ENCODE measurements at places on chromosomes 11 and 22. TPM values are rescaled to one million over a fixed set of nuclear protein-coding genes. Genes with fewer than 3 reads are reported as not detected.

DNA sequence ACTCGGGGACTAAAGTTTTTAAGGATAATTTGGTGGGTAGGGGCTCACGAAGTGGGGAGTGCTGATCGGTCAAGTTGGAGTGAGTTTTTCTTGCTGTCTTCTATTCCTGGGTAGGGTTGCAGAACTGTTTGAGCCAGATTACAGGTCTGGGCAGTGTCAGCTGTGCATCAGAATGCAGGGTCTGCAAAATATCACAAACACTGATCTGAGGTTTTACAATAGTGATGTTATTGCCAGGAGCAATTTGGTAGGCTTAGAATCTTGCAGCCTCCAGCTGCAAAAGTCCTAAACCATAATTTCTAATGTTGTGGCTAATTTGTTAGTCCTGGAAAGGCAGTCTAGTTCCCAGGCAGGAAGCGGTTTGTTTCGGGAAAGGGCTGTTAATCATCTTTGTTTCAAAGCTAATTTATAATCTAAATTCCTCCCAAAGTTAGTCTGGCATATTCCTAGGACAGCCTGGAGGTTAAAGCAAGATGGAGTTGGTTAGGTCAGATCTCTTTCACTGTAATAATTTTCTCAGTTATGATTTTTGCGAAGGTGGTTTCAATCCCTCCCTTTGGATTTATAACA, 39.7 kb upstream of the CALCA start:
- no peak for DNase-seq
- H3K4me1 ChIP-seq: no peaks in the 10 kb centered on the region
- no peak overlapping the region for H3K27ac ChIP-seq

DNA sequence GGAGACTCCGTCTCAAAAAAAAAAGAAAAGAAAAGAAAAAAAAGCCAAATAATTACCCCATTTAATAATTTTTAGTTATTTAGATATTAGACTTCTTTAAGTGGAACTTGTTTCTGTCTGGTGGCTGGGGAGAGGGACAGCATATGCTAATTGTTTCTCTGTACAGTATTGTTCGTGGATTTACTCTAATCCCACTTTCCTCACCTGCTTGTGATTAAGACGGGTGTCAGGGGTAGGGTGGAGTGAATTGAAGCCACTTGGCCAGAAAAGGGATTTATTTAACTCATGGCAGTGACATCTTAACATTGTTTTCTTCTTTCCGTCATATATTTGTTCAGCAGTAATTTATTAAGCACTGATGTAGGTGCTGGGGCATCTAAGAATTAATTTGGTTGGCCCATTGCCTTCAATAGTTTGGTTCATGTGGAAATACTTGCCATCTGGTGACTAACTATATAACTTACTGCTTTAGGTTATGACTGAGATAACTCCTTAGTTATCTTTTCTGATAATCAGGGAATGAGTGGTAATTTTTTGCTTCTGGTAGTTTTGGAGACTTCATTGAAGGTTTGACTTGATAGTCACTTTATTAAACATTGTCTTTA, 4.6 kb downstream of the TNRC6B start:
- H3K4me3 ChIP-seq: no peak overlapping the region
- H3K36me3 ChIP-seq: no peaks in the 10 kb centered on the region
- H3K4me1 ChIP-seq: peaks cover 55% of the 10 kb centered on the region
- H3K27ac ChIP-seq: peak overlapping the region; percentile 59

DNA sequence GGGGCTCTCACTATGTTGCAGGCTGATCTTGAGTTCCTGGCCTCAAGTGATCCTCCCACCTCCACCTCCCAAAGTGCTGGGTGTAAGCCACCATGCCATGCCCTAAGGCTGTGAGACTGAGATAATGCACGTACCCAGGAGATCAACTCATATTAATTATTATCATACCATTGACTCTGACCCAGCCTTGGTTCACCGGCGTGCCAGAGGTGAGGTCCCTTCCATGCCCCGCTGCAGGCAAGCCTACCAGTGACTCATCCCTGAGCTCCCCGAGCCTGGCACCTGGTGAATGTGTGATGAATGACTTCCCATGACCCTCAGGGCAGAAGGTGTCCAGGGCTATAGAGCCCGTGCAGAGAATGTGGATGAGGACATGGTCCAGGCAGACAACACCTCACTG, 12.1 kb downstream of the GAL3ST1 start:
- no peak overlapping the region for H3K27ac ChIP-seq
- no peaks in the 10 kb centered on the region for H3K4me1 ChIP-seq
- DNase-seq: no peak

FGF4 gene
- not detected for total RNA-seq

- DNase-seq: no peak
- H3K4me3 ChIP-seq: no peak within 1 kb of the TSS
- H3K36me3 ChIP-seq: no peaks in the 10 kb centered on the region
- no peaks in the 10 kb centered on the region for H3K4me1 ChIP-seq
These were observed at the start of gene IGLL5 for GRCh38 chr22:22887621-22888503. IGLL5 (plus strand) TSS chr22:22887816; CDS start chr22:22888054, 238 bp downstream.

THY1 gene
- total RNA-seq: not detected

CD3G gene
- total RNA-seq: 192 TPM

GRCh38 chr22:45007391-45008185, 2.2 kb downstream of the PHF21B start:
- DNase-seq: no peak
- H3K4me1 ChIP-seq: peaks cover 10% of the 10 kb centered on the region

- DNase-seq: no peak
- H3K36me3 ChIP-seq: peaks cover 11% of the 10 kb centered on the region
- no peaks in the 10 kb centered on the region for H3K27me3 ChIP-seq
- H3K27ac ChIP-seq: no peak overlapping the region
- H3K4me1 ChIP-seq: peaks cover 3% of the 10 kb centered on the region
These were observed 12.0 kb downstream of the PLCB3 start for GRCh38 chr11:64263021-64263946.

- no peak overlapping the region for H3K4me3 ChIP-seq
- DNase-seq: no peak
- no peak overlapping the region for H3K27ac ChIP-seq
- H3K4me1 ChIP-seq: no peaks in the 10 kb centered on the region
These were observed 63.3 kb downstream of the TRIM44 start for GRCh38 chr11:35725885-35726284.

DNA sequence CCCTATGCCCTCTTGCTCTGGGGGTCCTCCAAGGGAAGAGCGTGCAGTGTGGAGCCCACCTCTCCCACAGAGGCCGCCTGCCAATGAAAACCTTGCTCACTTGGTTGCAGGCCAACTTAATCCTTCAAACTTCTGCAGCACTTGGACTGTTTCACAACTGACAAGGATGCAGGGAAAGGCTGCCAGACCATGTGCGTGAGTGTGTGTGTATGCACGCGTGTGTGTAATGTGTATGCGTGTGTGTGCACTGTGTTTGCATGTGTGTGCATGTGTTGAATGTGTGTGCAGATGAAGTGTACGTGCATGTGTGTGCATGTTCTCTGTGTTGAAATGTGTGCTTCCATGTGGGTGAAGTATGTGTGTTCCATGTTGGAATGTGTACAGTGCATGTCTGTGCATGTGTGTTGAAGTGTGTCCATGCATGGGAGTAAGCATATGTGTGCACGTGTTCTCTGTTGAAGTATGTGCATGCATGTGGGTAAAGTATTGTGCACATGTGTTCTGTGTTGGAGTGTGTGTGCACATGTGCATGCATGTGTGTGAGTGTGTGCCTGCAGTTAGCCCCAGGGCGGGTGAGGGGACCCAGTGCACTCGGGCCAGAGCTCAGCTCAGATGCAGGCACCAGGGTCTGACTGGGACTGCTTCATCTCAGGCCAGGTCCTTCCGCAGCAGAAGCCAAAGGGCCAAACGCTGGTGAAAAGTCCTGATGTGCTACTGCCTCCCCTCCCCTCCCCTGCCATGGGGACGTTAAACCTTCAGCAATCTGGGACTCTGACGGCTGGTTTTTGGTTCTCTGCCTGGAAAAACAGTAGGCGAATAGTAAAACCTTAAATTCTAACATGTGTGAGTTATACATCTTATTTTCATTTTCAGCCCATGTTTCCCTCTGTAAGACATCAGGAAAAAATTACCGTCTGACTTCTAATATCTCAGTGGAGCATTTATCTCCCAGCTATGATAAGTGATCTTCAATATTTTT, 72.0 kb downstream of the FLI1 start:
- no peak overlapping the region for H3K4me3 ChIP-seq
- no peaks in the 10 kb centered on the region for H3K4me1 ChIP-seq
- no peak overlapping the region for H3K27ac ChIP-seq
- peaks cover 36% of the 10 kb centered on the region for H3K36me3 ChIP-seq
- H3K27me3 ChIP-seq: no peaks in the 10 kb centered on the region

DNA sequence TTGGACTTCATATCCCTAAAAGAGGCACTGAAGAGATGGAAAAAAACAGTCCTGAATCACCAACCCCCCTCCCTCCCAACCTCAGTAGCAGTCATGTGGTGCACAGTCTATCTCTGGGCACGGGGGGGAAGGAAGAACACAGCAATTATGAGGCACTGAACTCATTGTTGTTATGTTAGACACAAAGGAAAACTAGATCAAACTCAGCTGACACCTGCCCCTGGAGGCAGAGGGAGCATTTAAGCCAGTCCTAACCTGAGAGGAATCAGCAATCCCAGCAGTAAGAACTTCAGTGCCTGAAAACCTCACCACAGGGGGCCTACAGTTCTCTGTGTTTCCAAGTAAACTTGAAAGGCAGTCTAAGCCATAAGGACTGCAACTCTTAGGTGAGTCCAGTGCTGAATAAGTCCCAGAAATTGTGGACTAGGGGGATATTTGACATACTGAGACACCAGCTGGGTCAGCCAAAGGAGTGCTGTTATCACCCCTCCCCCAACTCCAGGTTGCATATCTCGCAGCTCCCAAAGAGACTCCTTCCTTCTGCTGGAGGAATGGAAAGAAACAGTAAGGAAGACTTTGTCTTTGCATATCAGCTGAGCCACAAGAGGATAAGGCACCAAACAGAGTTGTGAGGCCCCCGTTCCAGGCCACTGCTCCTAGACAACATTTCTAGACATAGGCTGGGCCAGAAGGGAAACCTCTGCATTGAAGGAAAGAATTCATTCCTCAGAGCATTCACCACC, 72.5 kb downstream of the GLYATL1 start:
- H3K4me1 ChIP-seq: no peaks in the 10 kb centered on the region
- DNase-seq: no peak
- no peak overlapping the region for H3K4me3 ChIP-seq
- no peaks in the 10 kb centered on the region for H3K36me3 ChIP-seq

GRCh38 chr11:106879029-106879428, 139.2 kb downstream of the GUCY1A2 start:
- no peaks in the 10 kb centered on the region for H3K4me1 ChIP-seq
- DNase-seq: no peak
- no peaks in the 10 kb centered on the region for H3K27me3 ChIP-seq
- no peaks in the 10 kb centered on the region for H3K36me3 ChIP-seq
- no peak overlapping the region for H3K27ac ChIP-seq

- H3K27ac ChIP-seq: no peak overlapping the region
- H3K27me3 ChIP-seq: no peaks in the 10 kb centered on the region
- H3K36me3 ChIP-seq: no peaks in the 10 kb centered on the region
- no peaks in the 10 kb centered on the region for H3K4me1 ChIP-seq
These were observed 109.4 kb downstream of the LDLRAD3 start for GRCh38 chr11:36053281-36053680.

CYTH4 gene
- 227 TPM for total RNA-seq

GRCh38 chr11:30000986-30001750, 15.7 kb downstream of the KCNA4 start:
- no peaks in the 10 kb centered on the region for H3K27me3 ChIP-seq
- no peaks in the 10 kb centered on the region for H3K36me3 ChIP-seq
- no peak for DNase-seq
- H3K4me3 ChIP-seq: no peak overlapping the region

DNA sequence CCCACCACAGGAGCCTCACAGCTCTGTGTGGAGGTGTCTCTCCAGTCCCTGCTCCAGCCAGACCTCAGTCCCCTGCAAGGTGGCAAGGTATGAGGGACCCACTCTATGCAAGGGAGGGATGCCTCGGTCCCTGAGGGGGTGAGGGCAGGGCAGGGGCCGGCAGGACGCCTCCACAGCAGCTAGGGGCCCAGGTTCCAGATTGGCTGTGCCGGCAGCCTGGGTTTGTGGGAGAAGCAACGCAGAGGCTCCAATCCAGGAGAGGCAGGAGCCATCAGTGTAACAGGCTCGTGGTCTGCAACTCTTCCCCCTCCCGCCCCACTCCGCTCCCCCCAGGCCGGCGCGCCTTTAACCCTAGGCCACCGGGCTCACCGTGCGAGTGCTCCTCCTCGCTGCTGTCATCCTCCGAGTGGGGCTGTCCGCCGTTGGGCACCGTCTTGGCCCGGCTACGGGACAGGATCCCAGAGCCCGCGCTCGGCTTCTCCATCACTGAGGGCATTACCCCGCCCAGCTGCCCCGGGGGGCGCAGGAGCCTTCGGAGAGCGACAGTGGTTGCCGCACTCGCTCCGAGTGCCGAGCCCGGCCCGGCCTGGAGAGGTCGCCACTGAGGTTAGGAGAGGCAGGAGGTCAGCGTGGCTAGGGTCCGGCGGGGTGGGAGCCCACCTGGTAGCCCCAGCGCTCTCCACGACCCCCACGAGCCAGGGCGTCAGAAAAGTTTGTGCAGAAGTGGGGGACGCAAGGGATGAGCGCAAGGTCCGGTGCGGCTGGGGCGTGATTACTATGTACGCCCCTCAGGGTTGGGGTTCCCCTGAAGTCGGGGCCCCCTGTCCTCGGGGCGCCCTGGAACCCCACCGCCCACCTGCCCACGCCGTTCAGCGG, 765 bp downstream of the RCOR2 start:
- no peaks in the 10 kb centered on the region for H3K27me3 ChIP-seq
- H3K36me3 ChIP-seq: no peaks in the 10 kb centered on the region
- no peak overlapping the region for H3K27ac ChIP-seq
- DNase-seq: peak; percentile 49

DNA sequence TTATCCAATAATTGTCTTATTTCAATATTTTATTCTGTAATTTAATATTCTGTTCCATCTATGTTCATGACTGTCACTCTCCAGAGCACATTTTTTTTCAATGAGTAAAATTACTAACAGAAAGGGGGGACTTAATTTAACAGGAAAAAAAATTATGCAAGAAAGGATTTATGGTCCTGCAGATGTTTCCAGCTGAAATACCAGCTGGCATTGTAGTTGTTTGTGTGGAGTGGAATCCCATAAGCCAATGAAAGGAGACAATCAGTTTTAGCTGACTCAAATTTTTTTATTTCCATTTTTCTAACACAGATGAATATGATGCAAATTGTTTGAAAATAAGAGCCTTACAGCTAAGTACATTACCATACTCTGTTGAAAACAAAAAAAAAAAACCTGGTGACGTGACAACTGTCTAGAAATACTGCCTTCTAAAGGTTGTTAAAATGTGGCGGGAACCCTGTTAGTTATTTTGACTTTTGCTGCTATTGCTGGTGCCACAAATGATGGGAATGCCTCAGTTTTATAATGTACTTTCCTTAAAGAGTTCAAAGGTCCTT, 389.1 kb downstream of the ETS1 start:
- peaks cover 19% of the 10 kb centered on the region for H3K4me1 ChIP-seq
- no peaks in the 10 kb centered on the region for H3K27me3 ChIP-seq
- H3K27ac ChIP-seq: no peak overlapping the region
- H3K4me3 ChIP-seq: no peak overlapping the region
- no peaks in the 10 kb centered on the region for H3K36me3 ChIP-seq

DNA sequence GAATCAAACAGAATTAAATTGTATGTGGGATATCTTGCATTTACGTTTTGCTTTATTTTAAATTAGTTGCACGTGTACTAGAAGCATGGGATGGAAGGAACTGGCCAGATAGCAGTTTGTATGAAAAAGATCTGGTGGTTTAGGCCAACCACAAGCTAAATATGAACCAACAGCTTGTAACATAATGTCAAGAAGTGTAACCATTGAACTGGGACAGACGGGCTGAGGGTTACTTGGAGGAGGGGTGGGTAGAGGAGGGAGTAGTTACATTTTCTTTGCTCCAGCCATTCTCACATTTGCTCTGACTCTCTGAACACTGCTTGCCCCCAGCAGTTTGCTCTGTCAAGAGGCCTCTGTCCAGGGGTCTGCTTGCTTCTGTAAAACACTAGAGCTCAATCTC, 31.7 kb upstream of the CXCR5 start:
- H3K27me3 ChIP-seq: no peaks in the 10 kb centered on the region
- H3K4me3 ChIP-seq: no peak overlapping the region
